Activated CD8-positive, alpha-beta T cell treated with anti-CD3 and anti-CD28 coated beads, Interleukin-2, amount 10 ng/mL, durations not matched to agents 7 days and 5 days (primary cell): ENCODE measurements at places on chromosomes 2 and 18. TPM values are rescaled to one million over a fixed set of nuclear protein-coding genes. Genes with fewer than 3 reads are reported as not detected.
A peak's percentile ranks its signal among the peaks of the same experiment; 100 is the strongest.

Gene SLC4A5
- total RNA-seq, result 1.6 TPM

Gene FRZB
- not detected for total RNA-seq

Gene MTCL1
- total RNA-seq, result 1.6 TPM

Gene SOWAHC
- not detected for total RNA-seq

Gene ZSWIM2
- not detected for total RNA-seq

Gene OSR1
- total RNA-seq, result not detected

Gene BMP10
- total RNA-seq, result not detected

Gene PRSS56
- total RNA-seq, result not detected

Gene ABCG8
- not detected for total RNA-seq

Gene ASPRV1
- 0.78 TPM for total RNA-seq

GRCh38 chr2:142580691-142581090 lies 296.8 kb upstream of the KYNU start:
- no peak for DNase-seq

- no peak for DNase-seq
Measured at GRCh38 chr18:72155327-72155726, 388.8 kb downstream of the CBLN2 start.

DNA sequence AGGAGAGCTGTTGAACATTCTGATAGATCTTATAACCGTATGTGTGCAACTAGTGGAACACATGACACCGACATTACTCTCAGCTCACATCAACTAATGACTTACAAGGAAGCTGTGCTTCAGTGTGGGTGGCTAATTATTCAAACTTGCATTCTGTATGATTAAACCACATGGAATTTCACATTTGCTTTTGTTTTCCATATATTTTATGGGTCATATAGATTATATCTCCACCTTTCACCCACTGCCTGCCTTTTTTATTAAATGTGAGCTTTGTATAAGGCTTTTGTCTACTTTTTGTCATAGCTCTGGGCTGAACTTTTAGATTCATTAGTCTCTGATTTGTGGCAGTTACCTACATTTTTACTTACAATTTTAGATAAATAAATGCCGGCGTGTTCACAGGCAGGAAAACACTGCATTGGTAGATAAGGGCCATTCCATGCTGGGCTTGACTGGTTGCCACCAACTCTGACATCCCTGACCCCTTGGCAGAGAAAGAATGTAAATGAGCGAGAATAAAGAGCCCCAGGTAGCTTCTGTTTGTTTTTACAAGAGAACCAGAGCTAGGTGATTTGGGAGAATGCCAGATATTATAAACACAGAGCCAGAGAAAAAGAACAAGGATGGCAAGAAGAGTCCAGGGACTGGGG lies 35.7 kb downstream of the LYPD6 start:
- no peak for DNase-seq

- no peak for DNase-seq
Measured at GRCh38 chr2:16198166-16198912, 258.0 kb downstream of the MYCN start.

- DNase-seq, result no peak
Measured at GRCh38 chr2:149467436-149467835, 120.1 kb downstream of the MMADHC start.

DNA sequence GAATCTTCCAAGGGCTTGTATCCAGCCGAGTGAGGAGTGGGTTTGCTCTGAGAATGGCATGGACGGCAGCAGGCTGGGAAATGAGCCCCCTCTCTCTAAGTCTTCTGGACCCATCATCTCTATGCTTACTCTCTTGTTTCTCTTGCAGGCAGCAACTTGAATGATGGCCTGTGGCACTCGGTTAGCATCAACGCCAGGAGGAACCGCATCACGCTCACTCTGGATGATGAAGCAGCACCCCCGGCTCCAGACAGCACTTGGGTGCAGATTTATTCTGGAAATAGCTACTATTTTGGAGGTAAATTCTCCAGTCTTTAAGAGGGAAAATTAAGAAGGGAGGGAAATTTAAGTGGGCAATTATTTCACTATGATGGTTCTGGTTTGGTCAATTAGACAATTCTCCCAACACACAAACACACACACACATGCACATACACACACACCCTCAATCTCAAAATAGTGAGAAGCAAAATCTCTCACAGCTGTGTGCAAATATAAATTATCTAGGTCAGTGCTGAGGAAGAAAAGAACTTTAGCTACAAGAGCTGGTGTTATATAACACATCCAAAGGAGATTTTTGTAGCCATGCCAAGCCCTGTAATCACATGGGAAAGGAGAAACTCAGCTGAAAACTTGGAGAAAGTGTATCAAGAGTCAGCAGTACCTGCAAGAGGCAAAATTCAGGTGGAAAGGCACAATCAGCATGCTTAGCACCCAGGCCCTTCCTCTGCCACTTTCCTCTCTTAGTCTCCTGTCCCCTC lies 499.2 kb downstream of the CNTNAP5 start:
- DNase-seq, result no peak

GRCh38 chr2:142515493-142515892 lies 362.0 kb upstream of the KYNU start:
- DNase-seq, result no peak

- DNase-seq, result no peak
Measured at GRCh38 chr2:25650256-25650655, 23.1 kb downstream of the DTNB start.

DNA sequence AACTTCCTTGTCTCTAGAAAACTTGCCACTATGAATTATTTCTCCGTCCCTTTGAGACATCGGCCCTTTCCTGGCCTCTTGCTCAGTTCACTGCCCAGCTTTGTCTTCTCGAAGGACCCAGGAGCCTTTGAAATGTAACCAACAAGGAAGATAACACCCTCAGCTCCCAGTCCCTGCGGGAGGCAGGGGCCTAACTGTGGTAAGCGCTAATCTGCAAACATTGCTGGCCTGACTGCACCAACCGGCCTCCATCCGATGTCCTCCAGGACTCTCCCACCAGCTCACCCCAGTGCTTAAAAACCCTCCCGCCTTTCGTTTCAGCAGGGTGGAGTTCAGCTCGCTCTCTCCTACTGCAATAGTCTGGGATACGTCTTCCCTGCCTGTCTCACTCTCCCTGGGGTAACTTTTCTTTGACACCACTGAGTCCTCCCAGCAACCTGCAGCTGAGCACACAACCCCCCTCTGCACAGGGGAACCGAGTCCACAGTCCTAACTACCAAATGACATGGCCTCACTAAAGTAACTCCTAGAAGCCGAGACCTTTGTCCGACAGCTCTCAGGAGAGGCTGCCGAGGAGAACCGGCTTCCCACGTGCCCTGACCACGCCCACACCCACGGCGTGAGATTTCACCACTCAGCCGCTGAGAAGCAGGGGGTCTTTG lies 76.1 kb downstream of the MBP start:
- no peak for DNase-seq

DNA sequence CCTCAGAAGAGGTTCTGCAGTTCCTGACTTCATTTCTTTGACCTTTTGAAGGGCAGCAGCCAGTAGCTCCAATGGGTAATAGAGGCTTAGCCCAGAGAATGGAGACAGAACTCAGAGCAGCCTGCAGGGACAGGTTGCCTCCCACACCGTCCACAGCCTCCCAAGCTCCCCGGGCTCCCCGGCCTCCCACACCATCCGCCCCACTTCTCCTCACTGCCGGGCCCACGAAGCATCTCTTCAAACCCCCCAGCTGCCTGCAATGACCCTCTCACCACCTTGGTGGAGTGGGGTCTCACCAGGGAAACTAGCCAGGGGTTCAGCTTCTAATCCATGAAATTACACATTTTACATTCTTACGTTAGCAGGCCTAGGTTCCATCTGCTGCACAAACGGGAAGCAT lies 652.0 kb upstream of the SALL3 start:
- DNase-seq, result no peak

- DNase-seq, result no peak
Measured at GRCh38 chr2:1493431-1494126, 80.3 kb downstream of the TPO start.

- DNase-seq, result no peak
Measured at GRCh38 chr2:66235428-66235827, 199.5 kb upstream of the MEIS1 start.

- no peak for DNase-seq
Measured at GRCh38 chr2:159130302-159130701, 156.2 kb downstream of the WDSUB1 start.

DNA sequence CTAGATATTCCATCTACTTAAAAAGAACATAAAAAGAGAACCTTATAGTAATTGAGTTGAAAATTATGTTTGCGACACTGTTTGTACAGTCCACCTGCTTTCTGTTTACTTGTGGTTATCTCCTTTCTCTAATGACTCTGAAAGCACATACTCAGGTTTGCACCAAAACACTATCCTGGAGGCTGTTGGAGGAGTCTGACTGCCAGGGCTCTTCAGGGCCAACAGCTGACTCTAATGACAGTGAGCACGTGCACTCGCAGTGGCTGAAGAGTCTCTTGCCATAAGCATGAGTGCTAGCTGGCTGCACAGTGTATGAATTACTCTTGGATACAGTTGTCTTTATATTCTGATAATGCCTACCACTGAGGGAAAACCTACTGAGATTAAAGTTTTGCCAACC lies 16.7 kb upstream of the GLS start:
- DNase-seq, result no peak

GRCh38 chr2:180336550-180336949 lies 329.5 kb upstream of the CWC22 start:
- no peak for DNase-seq

DNA sequence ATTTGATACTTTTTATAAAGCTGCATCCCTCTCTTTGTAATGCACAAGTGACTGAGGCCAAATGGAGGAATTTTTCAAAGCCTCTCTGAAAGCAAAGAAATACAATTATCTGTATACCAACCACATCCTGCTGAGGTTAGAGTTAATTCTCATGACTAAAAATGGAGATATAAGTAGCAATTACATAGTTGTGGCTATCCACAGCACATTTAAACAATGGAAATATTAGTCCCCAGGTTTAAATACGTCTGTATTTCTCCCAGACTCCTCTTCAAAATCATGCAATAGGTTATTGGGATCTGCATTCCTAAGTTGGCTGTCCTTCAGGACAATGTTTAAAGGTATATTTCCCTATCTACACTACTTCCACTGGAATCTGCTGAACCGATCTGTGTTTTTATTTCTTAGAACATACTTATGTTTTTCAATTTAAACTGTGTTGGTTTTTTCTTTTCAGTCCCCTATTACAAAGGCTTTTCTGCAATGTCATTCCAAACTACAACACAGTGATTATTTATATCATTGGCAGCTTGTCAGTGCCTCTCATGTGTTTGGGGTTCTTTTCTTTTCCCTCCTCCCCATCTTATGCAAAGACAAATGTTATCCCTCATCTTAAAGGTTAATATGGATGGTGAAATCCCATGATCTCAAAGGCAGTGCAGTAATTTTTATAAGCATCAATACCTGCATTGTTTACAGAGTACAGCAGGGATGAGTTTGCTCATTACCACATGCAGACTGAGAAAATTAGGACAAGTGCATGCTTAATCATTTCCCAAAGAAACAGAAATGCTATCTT lies 134.8 kb upstream of the FSHR start:
- DNase-seq, result no peak

GRCh38 chr2:159555651-159556392 lies 60.5 kb downstream of the BAZ2B start:
- no peak for DNase-seq

GRCh38 chr18:73079920-73080319 lies 212.1 kb upstream of the NETO1 start:
- DNase-seq, result no peak

DNA sequence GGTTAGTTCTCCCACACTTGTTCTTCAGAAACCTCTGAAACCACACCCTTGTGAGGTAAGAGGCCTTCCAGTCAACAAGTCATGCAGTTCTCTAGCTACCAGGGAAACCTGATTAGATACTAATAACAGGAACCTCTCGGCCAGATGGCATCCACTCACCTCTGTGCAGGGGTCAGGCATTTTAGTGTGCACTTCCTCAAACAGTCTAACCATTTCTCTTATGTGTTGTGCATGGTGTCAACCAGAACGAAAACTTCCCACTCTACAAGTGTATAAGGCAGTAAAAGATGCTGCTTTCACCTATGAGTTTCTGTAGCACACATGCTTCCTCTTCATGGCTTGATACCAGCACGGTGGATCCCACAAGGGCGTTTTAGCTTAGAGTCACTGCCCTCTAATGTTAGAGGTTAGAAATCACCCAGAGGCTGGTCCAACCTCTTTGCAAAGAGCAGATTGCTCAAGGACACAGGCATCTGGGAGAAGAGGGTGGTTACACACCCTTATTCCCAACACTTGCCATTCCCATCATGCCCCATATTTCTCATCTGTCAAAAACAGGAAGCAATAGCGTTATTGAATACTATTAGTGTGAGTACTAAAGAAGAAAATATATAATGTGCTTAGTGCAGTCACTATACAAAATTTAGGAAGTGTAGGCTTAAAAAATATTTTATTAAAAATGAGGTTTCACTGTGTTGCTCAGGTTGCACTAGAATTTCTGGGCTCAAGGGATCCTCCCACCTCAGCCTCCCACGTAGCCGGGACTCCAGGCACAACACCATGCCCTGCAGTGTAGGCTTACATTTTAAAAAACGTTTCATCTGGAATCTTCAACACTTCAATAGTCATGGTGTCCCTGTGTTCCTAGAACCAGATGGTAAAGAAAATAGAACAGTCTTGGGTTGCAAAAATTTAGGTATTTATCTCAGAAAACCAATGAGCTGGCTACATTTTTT lies 34.5 kb upstream of the RAB31 start:
- peak; percentile 42 for DNase-seq

DNA sequence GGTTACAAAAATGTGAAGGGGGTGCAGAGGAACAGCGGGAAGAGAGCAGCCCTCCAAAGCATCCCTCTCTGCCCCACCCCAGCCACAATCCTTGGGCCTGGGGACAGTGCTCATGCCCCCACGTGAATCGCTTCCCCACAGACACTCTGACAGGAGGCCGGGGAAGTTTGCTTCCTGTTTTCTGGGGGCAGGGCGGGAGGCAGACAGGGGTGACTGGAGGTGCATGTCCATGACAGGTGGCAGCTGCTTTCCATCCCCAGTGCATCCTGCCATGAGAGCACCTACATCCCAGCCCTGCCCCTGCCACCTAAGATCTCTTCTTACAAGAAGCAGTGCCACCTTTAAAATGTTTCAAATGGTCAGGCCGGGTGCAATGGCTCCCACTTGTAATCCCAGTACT lies 47.2 kb upstream of the UBE2F start:
- DNase-seq, result no peak

DNA sequence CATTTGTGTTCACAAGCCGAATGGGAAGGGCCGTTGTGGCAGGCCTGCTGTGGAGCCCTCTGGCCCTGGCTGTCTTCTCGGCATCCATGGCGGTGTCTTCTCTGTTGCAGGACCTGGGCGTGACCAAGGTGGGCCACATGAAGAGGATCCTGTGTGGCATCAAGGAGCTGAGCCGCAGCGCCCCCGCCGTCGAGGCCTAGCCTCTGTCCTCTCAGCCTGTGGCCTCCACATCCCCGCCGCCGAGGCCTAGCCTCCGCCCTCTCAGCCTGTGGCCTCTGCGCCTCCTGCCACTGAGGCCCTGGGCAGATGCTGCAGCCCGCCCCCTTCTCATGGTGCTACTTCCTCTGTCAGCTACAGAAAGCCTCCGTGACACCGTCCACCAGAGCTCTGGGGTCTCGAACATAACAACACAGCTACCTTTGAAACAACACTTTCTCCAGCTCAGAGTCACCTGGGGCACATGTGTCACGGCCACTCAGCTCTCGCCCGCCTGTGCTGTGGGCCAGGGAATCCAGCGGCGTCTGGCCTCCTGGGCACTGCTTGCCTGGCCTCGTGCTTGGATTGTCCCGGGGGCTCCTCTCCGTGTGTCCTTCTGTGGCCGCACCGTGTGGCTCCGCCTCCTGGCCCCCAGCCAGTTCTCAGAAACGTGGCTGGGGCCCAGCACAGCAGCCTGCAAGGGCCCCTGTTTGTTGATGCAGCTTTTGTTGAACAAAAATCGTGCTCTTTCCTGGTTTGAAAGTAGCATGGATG lies 97.1 kb downstream of the USP40 start:
- no peak for DNase-seq

GRCh38 chr18:51897884-51898283 lies 442.1 kb upstream of the DCC start:
- DNase-seq, result no peak
